Spinal cord (tissue), 10 donors: ENCODE measurements at places on chromosomes 2 and 18.
A peak's percentile ranks its signal among the peaks of the same experiment; 100 is the strongest.

DNA sequence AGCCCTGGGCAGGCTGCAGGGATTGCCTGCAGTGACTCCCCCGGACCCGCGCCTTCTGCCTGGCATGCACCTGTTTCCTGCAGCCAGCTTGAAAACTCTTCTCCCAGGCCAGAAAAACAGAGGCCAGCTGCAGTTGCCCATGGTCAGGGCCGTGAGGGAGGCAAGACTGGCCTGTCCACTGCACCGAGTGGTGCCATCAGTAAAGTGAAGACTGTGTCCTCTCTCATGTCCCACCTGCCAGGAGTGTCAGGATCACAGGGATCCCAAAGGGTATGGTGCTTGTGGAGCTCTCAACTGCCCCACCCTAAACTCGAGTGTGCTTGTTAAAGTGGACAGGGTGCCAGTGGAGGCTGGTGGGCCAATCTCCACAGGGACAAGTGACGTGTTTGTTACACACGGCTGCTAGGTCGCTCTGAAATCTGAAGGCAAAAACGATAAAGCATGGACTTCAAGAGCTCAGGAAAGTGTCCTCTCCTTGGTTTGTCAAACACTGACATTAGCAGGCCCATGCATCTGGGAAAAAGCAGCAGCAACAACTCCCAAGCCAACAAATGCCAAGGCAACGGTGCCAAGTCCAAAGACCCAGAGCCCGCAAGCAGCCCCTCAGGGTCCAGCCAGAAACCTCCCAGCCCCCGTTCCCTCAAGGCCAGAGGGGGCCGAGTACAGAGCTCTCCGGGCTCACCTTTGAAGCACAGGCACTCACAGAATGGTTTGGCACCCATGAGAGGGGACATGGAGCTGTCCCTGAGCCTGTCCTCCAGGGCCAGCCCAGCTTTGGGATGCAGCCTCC is 213.2 kb downstream of the HDAC4 start:
- no peak for DNase-seq

DNA sequence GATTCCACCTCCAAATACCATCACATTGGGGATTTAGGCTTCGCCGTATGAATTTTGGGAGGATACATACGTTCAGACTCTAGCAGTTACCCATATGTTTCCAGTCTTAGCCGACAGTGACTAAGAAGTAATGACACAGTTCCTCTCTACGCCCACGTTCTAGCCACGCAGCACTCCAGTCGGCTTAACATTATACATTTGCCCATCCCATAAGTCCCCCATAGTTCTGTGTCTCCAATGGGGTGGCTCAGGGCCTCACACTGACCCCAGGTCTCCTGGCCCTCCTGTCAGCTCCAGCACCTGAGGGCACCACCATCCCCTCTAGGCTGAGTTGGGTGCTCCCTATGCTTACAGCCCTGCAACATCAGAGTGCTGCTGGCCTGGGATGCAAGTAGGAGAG is 18.4 kb upstream of the CNDP2 start:
- no peak for DNase-seq

DNA sequence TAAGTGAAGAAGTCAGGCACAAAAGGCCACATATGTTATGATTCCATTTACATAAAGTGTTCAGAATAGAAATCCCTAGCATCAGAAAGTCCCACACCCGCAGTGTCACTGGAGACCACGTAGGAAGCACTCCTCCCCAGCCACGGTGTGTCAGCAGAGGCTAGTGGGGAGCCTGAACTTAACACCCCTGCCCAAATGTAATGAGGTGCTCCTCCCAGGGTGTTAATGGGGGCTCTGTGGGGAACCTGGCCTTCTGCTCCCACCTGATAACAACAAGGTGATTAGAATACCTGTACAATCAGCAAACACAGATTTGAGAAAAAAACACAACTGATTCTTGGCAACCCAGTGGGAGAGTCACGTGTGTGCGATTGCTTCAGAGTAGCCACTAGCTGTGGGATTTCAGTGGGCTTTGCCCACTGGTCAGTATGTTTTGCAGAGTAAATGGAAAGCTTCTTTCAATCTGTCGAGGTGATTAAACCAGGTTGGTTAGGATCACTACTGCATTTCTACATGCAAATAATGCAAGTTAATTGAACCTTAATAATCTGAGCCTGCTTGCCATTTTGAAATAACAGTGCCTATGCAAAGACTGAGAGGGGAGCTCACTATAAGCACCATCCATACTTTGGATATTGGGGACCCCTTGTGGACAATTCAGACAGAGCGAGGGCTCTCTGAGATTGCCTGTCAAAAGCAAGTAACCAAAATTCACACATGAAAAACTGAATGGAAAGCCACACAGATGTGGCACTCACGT is 20.6 kb upstream of the ATRAID start:
- DNase-seq: peak; percentile 93

- no peak for DNase-seq
Observed at GRCh38 chr2:236824836-236825235, 255.2 kb downstream of the ACKR3 start.

DNA sequence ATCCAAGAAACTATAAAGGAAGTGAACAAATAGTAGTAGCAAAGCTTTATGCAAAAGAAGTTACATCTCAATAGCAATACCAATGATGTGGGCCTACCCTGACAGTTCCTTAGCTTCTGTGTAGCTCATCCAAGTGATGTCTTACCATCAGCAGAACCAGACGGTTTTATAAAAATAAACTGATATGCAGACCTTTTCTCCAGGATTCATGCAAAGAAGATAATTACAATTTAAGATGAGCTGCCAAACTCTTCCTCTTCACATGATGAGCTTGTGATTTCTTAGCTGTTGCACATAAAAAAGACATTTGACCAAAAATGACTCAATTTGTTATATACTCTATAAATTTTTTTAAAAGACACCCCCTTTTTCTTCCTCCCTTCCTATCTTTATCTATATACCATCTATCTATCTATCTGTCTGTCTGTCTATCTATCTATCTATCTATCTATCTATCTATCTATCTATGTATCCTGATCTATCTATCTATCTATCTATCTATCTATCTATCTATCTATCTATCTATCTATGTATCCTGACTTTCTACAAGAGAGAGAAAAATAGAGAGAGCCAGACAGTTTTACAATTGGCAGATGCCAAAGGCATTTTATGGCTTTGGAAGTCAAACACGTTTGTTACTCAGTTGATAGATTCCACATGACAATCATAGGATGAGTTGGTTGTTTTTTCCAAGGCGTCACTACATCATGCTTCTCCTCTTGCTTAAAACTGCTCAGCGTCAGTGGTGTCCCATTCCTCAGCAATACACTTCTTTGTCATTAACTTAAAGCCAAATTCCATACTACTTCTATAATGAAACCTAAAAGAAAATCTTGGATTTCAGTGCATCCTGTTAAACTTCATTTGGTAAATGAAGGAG is 65.9 kb upstream of the ACTR3 start:
- DNase-seq: no peak

- no peak for DNase-seq
Observed at GRCh38 chr2:104431701-104432121, 422.2 kb upstream of the POU3F3 start.

GRCh38 chr2:69017835-69018234 is 4.9 kb downstream of the ANTXR1 start:
- DNase-seq: no peak

DNA sequence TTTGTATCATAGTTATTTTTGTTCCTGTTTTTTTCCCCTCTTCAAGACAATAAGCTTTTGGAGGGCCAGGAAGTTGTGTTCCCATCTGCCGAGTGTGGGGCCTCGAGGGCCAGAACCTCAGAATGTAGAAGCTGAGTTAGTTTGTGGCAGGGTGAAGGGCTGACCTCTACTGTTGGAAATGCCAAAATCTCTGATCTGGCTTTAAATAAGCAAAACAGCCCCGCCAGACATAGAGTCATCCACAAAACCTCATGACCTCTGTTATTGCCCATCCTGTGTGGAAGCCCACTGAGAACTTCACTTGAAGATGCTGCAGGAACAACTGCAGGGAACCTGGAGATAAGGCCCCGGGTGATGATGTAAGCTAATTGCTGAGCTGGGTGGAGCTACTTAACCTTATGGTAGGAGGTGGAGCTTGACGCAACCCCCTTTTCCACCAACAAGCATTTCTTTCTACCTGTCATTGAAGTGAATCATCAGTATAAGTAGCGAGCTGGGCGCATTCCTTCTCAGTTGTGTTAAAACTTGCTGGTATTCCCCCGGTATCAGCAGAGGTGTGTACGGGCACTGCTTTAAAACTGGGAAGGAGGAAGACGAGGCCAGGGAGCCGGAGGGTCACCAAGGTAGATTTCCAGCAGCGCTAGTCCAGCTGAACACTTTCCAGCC is 177.2 kb downstream of the NEDD4L start:
- DNase-seq: no peak

GRCh38 chr2:12709207-12709522 is 7.6 kb upstream of the TRIB2 start:
- DNase-seq: no peak

GRCh38 chr18:24934258-24934932 is 417.6 kb downstream of the ZNF521 start:
- no peak for DNase-seq

- DNase-seq: no peak
Observed at GRCh38 chr2:98608962-98609604, 694 bp downstream of the UNC50 start.

GRCh38 chr2:13006426-13006825 is 289.7 kb downstream of the TRIB2 start:
- no peak for DNase-seq
